Heart right ventricle (tissue), 16 donors: ENCODE measurements at places on chromosomes 12 and 14. TPM values are rescaled to one million over a fixed set of nuclear protein-coding genes. Genes with fewer than 3 reads are reported as not detected.

Gene DHH
- 0.73 TPM for total RNA-seq

Gene ENDOU
- 0.11 TPM for total RNA-seq

Gene SERPINA6
- total RNA-seq, result not detected

Gene MDGA2
- total RNA-seq, result not detected

Gene PLEKHG7
- not detected for total RNA-seq

DNA sequence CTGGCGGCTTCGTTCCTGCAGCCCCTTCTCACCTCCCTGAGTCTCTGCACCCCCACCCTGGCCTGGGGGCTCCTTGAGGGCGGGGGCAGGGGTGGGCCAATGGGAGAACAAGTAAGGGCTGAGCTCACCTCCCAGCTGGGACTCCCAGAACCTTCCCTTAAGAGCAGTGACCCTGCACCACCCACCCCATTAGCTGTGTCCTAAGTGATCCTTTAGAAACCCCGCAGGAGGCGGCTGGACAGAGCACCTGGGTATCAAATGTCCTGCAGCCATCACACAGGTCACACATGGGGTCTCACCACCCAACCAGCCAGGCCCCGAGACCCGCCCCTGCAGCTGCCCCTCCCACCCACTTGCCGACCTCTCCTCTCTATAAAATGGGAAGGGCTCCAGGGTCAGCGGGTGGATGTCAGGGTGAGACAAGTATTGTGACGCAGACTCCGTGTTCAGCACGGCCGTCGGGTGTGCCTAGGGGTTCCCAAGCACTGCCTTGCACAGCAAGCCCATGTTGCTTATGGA is 151.2 kb upstream of the C14orf180 start:
- no peak for DNase-seq
- no peak overlapping the region for H3K4me3 ChIP-seq
- no peaks in the 10 kb centered on the region for H3K36me3 ChIP-seq

- H3K27ac ChIP-seq, result peak overlapping the region; percentile 75
- peaks cover 5% of the 10 kb centered on the region for H3K36me3 ChIP-seq
- peaks cover 13% of the 10 kb centered on the region for H3K27me3 ChIP-seq
- peak; percentile 71 for DNase-seq
These were observed 424 bp downstream of the TEDC1 start for GRCh38 chr14:105491366-105491973.

GRCh38 chr14:25086081-25086480 is 36.1 kb upstream of the STXBP6 start:
- H3K4me3 ChIP-seq, result no peak overlapping the region
- H3K4me1 ChIP-seq, result peaks cover 10% of the 10 kb centered on the region
- no peak overlapping the region for H3K27ac ChIP-seq
- H3K27me3 ChIP-seq, result no peaks in the 10 kb centered on the region
- no peak for DNase-seq
- H3K36me3 ChIP-seq, result no peaks in the 10 kb centered on the region

- DNase-seq, result no peak
- H3K27me3 ChIP-seq, result no peaks in the 10 kb centered on the region
- H3K27ac ChIP-seq, result no peak overlapping the region
- no peak overlapping the region for H3K4me3 ChIP-seq
- H3K36me3 ChIP-seq, result no peaks in the 10 kb centered on the region
- peaks cover 4% of the 10 kb centered on the region for H3K4me1 ChIP-seq
These were observed 44.8 kb downstream of the GCH1 start for GRCh38 chr14:54857830-54858269.

DNA sequence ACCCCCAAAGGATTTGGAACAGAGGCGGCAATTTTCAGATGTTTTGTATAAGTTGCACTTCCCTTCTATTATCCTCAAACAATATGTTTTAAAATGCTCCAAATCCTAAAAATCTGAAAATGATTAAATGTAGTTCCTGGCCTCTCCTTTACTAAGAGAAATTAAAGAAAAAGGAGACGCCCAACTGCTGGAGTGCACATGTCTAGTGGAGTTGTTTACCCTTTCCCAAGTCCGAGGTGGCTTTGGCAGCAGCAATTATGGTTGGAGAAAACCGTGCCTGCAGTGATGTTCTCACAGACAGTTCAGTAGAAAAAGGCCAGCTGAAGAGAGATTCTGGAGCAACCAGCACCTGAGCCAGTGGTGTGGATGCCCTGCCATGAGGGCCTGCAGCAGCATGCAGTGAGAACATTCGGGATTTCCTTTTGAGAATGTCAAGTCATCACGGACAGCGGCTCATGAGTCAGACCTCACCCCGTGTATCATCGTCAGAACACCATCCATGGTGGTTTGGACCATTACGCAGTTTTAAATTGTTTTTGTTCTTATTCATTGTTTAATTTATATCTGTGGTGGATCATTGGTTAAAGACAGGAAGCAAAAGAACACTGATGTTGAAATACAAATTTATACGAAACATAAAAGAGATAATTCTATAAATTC is 179.0 kb upstream of the KRR1 start:
- H3K27ac ChIP-seq, result no peak overlapping the region
- no peaks in the 10 kb centered on the region for H3K36me3 ChIP-seq
- DNase-seq, result no peak

DNA sequence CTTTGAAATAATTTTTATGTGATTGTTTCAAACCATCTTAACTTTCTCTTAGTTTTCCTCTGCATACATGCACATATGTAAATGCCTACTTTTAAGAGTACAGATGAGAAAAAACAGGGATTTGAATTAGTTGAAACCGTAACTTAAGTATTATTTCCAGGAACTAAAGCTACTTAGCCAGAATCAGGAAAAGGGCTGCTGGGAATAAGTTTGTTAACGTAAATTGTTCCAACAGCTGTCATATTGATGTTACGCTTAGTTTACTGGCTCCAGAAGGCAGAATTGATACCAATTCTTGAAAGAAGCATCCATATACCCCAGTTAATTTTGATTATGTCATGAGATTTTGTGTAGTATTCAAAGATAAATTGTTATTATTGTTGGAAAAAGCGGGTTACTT is 17.9 kb upstream of the KLRF1 start:
- no peaks in the 10 kb centered on the region for H3K4me1 ChIP-seq
- H3K27me3 ChIP-seq, result peaks cover 11% of the 10 kb centered on the region
- H3K36me3 ChIP-seq, result no peaks in the 10 kb centered on the region
- DNase-seq, result no peak

DNA sequence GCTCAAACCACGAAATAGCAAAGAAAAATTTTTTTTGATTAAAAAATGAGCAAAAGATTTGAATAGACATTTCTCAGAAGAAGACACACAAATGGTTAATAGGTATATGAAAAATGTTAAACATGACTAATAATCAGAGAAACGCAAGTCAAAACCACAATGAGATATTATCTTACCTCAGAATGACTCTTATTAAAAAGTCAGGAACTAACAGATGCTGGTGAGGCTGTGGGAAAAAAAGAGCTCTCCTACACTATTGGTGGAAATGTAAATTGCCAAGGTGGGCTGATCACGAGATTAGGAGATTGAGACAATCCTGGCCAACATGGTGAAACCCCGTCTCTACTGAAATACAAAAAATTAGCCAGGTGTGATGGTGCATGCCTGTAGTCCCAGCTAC is 315.5 kb upstream of the FLRT2 start:
- no peak overlapping the region for H3K4me3 ChIP-seq
- H3K27ac ChIP-seq, result no peak overlapping the region

- no peak overlapping the region for H3K27ac ChIP-seq
- no peak for DNase-seq
These were observed 53.5 kb downstream of the SUDS3 start for GRCh38 chr12:118429688-118430383.

DNA sequence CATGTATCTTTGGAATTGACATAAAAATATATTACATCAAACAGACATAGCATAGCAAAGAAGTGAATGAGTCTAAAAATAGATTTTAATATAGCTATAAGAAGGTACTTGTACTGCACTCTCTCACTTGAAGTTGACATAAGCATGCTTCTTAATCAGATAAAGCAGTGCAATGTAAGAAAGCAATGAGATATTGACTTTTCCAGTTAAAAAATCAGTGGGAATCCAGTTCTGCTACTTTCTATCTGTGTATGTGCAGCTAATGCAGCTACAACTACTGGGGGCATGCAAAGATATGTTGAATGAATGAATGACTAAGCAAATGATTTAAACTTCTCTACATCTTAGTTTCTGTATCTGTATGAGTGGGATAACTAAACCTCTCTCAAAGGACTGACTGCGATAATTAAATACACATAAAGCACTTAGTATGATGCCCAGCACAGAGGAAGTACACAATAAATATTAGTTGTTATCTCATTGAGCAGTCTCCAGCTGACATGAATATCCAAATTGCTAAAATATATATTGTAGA is 10.3 kb downstream of the WASHC3 start:
- no peak overlapping the region for H3K27ac ChIP-seq
- no peak for DNase-seq
- H3K27me3 ChIP-seq, result no peaks in the 10 kb centered on the region
- H3K4me3 ChIP-seq, result no peak overlapping the region
- no peaks in the 10 kb centered on the region for H3K4me1 ChIP-seq

DNA sequence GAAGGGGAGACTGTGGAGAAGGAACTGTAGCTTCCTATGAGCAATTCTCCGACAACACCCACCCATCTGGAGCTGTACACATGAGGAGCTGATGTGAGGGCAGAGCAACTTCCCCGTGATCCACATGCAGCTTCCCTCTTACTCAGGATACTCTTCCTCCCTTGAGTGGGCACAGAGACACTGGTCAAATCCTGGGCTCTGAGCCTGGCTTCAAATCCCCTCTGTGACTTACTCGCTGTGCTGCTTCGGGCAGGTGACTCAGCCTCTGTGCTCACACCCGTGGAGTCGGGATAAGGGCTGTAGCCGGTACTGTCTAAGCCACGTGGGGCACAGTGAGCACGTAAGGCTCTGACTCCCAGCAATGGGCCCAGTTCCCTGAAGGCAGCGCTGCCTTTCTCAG is 31.1 kb downstream of the ZFYVE21 start:
- no peak overlapping the region for H3K27ac ChIP-seq
- no peaks in the 10 kb centered on the region for H3K27me3 ChIP-seq
- H3K4me1 ChIP-seq, result no peaks in the 10 kb centered on the region
- H3K36me3 ChIP-seq, result peaks cover 99% of the 10 kb centered on the region
- no peak overlapping the region for H3K4me3 ChIP-seq

DNA sequence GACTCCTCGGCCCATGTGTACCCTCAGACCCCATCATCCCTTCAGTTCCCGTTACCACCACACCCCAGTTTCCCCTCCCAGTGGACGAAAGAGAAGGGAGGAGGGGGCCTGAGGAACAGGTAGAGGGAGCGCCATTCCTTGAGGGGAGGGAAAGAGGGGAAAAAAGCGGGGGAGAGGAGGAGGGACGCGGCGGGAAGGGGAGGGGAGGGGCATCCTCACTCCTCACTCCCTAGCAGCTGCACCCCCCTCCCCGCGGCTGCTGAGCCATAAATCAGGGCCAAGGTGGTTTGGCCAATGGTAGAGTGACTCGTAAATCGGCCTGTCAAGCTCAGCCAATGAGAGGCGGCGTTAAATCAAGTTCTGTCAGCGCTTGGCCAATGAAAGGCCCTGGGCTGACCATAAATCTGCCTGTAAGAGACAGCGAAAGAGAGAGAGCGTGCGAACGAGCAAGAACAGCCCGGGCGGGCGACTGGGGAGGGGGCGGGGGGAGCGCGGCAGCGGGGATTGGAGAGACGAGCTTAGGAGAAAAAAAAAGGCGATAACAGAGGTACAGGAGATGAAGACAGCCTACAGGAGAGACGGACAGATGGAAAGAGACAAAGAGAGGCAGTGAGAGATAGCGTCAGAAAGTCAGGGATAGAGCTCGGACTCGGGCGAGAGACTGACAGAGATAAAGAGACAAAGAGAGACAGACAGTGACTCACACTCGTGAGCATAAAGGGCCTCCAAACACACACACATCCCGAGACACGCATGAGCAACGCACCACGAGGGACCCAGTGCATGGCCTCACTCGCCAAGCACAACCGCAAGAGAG is 5.1 kb downstream of the GPR84 start:
- DNase-seq, result peak; percentile 90
- peak overlapping the region; percentile 83 for H3K27ac ChIP-seq
- peaks cover 4% of the 10 kb centered on the region for H3K4me1 ChIP-seq
- H3K27me3 ChIP-seq, result no peaks in the 10 kb centered on the region

- peaks cover 20% of the 10 kb centered on the region for H3K27me3 ChIP-seq
- no peak overlapping the region for H3K27ac ChIP-seq
- no peaks in the 10 kb centered on the region for H3K4me1 ChIP-seq
- no peak overlapping the region for H3K4me3 ChIP-seq
These were observed 309.9 kb downstream of the BCL11B start for GRCh38 chr14:98962118-98962517.

GRCh38 chr14:77549451-77549850 is 50.8 kb upstream of the ISM2 start:
- H3K27me3 ChIP-seq, result no peaks in the 10 kb centered on the region
- H3K27ac ChIP-seq, result no peak overlapping the region
- no peaks in the 10 kb centered on the region for H3K4me1 ChIP-seq
- no peak overlapping the region for H3K4me3 ChIP-seq
- peaks cover 87% of the 10 kb centered on the region for H3K36me3 ChIP-seq
- no peak for DNase-seq

DNA sequence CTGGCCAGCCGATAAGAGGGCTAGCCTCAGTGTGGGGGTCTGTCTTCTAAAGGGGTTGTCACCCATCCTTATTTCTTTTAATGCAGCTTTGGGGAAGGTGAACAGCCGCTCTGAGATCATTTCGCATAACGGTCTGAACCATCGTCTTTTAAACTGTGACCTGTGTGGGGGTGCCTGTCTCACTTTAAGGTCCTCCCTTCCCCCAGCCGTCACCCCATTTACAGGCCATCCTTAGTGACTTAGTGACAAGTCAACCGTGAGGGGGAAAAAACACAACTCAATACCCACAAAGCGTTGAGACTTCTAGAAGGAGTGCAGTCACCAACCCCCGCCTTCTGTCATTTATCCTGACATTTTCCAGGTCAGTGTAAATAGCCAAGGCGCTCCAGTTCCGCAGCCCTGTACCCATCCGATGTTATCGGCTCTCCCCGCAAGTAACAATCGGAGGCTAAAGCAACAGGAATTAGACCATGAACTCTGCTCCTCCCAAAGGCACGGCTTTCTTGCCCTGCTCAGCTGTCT is 505 bp upstream of the DENND5B start:
- H3K27me3 ChIP-seq, result no peaks in the 10 kb centered on the region
- H3K4me1 ChIP-seq, result peaks cover 8% of the 10 kb centered on the region
- no peaks in the 10 kb centered on the region for H3K36me3 ChIP-seq

DNA sequence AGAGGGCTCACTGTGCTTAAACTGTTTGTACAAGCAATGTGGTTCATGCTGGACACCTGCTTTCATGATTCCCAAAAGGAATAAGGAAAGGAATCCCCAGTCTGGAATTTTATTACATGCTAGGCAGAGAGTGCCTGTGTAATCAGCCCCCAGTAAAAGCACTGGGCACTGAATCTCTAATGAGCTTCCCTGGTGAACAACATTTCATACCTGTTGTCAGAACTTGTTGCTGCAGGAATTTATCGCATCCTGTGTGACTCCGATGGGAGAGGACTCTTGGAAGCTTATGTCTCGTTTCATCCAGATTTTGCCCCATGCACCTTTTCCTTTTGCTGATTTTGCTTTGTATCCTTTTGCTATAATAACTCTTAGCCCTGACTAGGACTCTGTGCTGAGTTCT is 190.2 kb upstream of the HMGA2 start:
- no peak for DNase-seq
- no peaks in the 10 kb centered on the region for H3K27me3 ChIP-seq
- no peaks in the 10 kb centered on the region for H3K36me3 ChIP-seq
- no peak overlapping the region for H3K4me3 ChIP-seq
- no peak overlapping the region for H3K27ac ChIP-seq
